ENCODE measurements at places on chromosomes 7 and 10.

- DNase-seq: no peak
Measured at GRCh38 chr7:95595746-95596197, 544 bp downstream of the PDK4 start.

DNA sequence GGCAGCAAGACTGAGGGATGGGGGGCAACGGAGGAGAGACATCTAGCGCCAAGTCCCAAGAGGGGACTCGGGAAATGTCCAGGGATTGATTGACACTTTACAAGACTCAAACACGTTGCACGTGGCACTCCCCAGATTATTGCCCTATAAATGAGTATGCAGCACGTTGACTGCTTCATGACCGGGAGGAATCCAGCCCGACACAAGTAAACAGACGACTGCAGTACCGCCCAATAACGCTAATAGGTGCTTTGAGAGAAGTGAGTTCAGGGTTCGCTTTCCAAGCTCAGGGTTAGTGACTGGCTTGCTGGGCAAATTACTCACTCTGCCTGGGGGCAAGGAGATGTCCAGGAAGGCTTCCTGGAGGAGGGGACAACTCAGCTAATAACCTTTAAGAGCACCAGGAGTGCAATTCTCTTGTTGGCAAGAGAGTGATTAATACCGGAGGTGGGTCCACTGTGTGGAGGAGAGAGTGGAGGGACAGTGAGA, 73.3 kb upstream of the MYL10 start:
- no peak for DNase-seq

GRCh38 chr7:151759591-151760042, 117.3 kb downstream of the PRKAG2 start:
- peak; percentile 29 for DNase-seq

GRCh38 chr10:29136411-29136810, 152.5 kb upstream of the LYZL1 start:
- no peak for DNase-seq

DNA sequence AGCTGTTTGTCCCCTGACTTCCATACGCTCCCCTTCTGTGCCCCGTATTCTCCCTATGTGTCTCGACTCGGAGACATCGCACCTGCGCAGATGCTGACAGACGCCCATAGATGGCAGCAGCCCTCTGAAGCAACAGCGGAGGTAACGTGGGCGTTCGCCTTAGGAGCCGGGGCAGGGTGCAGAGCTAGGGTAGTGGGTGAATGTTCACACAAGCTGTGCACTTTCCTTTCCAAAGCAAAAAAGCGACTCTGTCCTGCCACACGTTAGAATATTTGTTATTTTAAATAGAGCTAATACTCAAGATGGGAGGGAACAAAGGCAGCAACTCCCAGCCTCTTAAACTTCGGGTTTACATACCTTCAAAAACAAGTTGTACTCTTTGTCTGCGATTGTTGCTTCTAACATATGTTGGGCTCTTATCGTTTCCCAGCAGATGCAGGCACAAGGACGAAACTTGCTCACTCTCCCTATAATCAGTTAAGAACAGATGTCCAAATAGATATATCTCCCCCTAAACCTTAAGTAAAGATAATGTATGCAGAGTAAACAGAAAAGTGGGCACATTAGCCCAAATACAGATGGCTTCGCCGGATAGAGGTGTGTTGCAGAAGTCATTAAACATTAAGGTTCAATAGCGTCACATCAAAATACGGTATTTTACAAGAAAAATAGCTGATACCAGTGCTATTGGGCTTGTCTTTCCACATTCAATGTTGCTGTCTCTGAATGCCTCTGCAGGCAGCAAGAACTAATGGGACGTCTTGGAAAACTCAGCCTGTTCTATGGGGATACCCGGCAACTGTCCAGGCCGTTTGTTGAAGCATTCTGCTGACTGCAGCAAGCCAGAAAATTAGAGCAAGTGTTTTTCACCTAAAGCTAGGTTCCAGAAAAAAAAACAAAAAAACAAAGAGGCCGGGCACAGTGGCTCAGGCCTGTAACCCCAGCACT, 340.3 kb upstream of the PRKCQ start:
- DNase-seq: no peak

- no peak for DNase-seq
Measured at GRCh38 chr10:69360485-69361302, 56.0 kb downstream of the TACR2 start.

- DNase-seq: no peak
Measured at GRCh38 chr10:117431160-117431559, 55.9 kb upstream of the PDZD8 start.

GRCh38 chr7:124723012-124723411, 42.6 kb downstream of the GPR37 start:
- no peak for DNase-seq

GRCh38 chr10:92187101-92187500, 103.8 kb downstream of the CPEB3 start:
- DNase-seq: no peak

- DNase-seq: no peak
Measured at GRCh38 chr10:117360994-117361667, 14.1 kb downstream of the PDZD8 start.

DNA sequence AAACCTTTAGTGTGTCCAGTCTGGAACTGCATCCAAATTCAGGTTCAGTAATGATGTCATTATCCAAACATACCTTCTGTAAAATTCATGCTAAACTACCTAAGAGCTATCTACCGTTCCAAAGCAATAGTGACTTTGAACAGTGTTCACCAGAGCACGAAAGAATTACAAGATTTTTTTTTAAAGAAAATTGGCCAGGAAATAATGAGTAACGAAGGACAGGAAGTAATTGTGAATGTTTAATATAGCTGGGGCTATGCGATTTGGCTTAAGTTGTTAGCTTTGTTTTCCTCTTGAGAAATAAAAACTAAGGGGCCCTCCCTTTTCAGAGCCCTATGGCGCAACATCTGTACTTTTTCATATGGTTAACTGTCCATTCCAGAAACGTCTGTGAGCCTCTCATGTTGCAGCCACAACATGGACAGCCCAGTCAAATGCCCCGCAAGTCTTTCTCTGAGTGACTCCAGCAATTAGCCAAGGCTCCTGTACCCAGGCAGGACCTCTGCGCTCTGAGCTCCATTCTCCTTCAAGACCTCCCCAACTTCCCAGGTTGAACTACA, 694 bp upstream of the FAS start:
- DNase-seq: no peak

DNA sequence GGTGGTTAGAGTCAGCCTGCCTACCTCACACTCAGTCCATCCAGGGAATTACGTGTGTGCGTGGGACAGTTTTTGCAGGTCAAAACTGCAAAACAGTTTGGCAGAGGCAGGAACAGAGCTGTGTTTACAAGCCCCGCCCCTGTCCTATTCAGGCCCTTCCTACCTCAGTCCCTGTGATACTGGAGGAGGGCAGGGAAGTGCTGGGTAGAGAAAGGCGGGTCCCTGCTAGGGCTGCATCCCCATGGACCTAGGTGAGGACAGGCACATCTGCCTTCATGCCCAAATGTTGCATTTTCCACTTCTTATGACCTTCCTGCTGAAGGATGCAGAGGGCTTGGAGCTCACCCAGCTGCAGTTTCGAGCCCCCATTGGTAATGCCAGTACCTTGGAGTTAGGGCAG, 25.1 kb downstream of the SBDS start:
- no peak for DNase-seq

DNA sequence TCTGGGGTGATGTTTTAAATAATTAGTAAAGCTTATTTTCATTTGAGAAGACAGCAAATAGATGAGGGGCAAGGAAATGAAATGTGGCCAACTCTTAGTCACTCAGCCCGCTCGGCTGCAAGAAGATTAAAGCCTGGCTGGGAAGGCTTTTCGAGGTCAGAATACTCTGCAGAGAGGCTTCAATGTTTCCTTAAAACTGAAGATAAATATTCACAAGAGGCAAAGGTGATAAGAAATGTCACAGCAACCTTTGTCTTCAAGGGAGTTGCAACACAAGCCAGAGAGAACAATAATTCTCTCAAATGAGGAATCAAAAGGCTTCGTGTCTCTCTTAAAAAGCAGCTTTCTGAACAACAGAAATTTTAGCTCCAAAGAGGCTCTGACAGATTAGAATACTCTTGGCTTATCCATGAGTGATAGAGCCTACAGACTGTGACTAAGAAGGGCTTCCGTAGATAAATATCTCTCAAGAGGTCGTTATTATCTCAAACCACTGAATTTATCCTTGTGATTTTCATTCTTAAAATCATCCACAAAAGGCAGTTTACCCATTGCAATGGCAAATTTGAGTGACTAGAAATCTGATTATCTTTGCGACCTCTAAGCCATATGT, 92.5 kb downstream of the KLF6 start:
- DNase-seq: no peak

- no peak for DNase-seq
Measured at GRCh38 chr7:131112431-131112830, 215.2 kb upstream of the MKLN1 start.

GRCh38 chr7:128135159-128135514, 103.9 kb upstream of the LRRC4 start:
- no peak for DNase-seq

GRCh38 chr10:13790196-13790595, 203.4 kb downstream of the PRPF18 start:
- DNase-seq: no peak

DNA sequence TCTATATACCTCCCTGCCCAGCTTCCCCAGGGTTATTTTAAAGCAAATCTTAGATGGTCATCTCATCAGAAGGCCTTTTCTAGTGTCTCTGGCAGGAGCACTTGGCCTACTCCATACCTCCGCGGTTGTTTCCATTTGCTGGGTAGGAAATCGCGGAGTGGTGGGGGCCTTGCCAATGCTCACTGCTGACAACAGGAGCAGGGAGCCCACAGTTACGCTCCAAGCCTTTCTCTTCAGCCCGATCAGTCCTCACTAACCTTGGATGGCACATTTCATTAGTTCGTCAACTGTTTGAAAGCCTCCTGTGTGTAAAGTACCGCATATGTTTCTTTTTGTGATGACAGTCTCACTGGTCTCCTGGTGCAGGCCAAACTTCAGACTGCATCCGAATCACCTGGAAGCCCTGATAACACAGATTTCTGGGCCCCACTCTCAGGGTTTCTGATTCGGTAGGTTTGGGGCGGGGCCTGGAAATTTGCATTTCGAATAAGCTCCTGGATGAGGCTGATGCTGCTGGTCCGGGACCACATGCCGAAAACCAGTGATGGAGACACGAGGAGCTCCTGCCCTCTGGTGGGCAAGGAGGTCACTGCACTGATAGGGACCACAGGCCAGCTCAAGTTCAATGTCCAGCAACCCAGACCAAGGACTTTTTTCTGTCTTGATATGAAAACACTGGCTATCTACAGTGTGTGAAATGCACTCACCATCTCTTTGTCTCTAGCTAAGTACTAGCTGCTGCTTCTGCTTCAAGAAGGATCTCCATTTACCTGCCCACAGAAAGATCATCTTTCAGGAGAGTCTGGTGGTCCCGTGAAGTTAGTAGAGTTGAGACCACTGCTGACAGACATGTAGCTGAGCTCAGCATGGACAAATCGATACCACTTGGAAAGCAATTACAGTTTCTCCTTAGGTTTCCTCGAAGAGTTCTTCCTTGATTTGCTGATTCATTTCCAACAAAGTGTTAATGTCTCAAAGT, 14.0 kb downstream of the LRGUK start:
- no peak for DNase-seq

GRCh38 chr7:35038354-35038753, 1.1 kb upstream of the DPY19L1 start:
- DNase-seq: no peak

DNA sequence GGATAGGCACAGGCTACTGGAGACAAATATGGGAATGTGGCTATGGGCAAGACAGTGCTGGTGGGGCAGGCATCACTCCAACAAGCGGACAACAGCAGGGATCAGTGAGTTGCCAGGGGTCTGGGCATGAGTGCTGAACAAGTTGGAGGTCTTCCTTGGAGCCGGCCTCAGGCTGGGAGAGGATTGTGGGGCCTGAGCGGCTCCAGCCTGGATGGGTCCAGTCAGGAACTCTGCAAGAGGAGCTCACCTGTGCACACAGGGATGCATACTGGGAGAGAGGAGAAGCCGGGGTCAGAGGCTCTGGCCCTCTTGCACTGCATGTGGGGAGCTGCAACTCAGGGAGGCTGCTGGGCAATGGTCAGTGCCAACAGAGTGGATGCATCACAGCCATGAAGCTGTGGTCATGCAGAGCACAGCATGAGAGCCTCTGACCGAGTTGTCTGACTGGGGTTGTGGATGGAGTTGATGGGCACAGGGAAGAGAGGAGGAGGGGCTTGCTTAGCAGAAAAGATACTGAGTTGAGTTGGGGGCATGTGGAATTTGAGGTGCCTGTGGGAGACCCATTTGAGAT, 204.0 kb upstream of the ZNF32 start:
- DNase-seq: no peak

DNA sequence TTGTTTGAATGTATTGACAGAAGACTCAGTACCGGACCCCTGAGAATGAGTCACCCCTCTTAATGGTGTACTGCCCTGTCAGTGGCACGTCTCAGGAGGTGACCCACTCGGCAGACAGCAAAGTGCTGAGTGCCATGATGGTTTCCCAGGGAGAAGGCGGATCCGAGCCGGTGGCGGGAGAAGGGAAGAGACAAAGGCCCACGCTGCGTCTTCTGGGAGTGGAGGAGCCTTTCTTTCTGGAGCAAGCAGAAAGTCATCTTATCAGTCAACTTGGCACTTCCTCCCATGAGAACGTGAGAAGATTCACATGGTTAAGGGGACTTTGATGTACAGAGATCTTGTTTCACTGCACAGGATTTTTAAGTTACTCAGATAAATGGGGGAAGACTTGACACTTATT, 14.6 kb upstream of the PPP2R2D start:
- DNase-seq: no peak

- no peak for DNase-seq
Measured at GRCh38 chr10:25059990-25060389, 43.6 kb downstream of the THNSL1 start.

DNA sequence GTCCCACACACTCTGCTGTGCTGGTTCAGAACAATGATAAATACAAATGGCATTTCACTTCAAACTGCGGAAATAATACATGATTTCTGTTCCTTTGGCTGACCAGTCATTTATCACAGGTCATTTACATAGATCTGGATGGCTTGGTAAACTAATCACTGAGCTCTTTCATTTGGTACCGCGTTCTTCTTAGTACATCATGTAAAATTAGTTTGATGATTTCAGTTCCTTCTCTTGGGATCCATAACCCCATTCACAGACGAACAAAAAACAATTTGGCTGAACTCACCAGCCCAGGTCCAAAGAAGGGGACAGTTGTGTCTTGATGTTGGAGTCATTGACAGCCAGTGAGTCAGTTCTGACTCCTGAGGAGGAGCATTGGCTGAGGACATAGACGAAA, 689.8 kb downstream of the INHBA start:
- DNase-seq: no peak

- no peak for DNase-seq
Measured at GRCh38 chr7:327991-328702, 38.2 kb downstream of the FOXL3 start.

DNA sequence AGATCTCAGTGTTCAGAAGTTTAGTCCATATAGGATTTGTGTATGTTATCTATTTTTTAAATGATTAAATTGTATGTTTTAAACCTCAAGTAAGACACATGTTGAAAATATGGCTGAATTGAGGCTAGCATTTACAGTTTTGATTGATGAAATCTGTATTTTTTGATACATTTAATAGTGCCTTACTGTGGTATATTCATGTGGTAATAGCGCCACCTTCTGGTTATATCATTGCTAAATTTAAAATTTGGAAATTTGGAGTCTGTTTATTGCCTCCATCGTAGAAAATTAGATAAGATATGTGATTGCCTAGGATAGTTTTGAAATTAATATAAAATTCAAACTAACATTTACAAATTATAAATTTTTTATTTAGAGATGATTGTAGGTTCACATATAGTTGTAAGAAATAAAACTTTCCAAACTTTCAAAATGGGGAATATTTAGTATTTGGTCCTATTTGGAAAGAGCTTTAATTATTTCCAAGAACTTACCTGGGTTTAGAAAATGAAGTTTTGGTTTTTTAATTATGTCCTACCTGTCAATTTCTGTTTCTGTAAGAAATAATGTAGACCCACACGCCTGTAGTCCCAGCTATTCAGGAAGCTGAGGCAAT, 19.1 kb upstream of the ARMS2 start:
- no peak for DNase-seq
